ENCODE measurements at places on chromosomes 4 and X.

GRCh38 chr4:15255537-15255936 lies 172.3 kb upstream of the C1QTNF7 start:
- no peak for DNase-seq

DNA sequence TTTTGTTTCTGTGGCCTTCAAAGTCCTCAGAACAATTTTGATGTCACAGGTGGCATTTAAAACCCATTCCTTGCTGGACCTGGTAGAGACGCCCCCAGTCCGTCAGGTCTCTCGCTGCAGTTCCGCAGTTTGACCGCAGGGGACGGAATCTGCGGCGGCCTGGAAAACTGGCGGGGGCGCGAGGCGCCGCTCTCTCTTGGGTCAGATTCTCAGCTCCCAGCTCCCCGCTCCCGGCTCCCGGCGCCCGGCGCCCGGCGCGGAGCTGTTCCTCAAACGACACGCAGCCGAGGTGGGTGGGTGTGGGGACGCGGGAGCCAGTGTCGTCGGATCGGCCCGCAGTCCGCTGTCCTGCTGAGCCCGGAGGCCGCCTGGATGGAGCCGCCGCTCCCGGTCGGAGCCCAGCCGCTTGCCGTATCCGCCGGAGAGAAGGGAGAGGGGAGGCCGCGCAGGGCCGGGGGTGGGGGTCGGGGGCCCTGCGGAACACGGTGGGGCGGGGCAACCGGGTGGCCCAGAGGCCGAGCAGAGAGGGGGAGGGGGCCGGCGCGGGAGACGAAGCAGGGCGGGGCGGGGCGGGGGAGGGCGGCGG lies at the start of gene OCRL:
Gene OCRL, plus strand, starts transcription at position 192 of the 586 bp plus-strand sequence. Its CDS starts 181 bp downstream, at position 373.
- DNase-seq: peak; percentile 37

DNA sequence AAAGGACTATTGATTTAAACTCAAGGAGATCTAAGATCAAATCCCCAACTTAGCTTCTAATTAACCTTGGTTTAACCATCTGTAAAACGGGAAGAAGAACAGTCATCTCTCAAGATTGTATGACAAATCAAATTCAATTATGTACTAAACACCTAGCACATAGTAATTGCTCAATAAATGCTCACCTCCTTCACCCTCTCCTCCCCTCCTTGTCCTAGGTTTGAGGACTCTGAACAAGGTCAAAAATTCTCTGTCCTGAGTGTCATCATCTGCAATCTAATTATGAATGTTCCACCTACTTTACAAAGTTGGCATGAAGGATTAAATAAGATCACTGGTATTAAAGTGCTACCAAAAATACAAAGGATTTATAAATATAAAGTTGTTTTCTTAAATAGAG lies 320.1 kb upstream of the PPARGC1A start:
- no peak for DNase-seq

GRCh38 chr4:661231-661630 lies 12.8 kb downstream of the ATP5ME start:
- DNase-seq: no peak

DNA sequence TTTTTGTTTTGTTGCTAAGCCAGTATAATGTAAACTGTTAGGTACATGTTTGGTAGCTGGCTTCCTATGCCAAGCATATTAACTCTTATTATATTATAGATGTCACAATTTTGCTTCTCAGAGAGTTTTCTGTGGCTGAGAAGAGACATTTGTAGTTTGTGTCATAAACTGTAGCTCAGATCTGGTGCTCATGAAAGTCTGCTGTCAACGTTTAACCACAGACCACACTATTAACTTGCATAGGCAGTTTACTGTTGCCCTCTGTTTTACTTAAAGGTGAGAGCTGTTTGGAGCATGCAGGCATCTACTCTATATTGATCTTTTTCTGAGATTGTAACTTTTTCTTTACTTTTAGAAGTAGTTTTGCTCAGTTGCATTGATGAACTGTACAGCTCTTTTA lies 166.8 kb downstream of the TLL1 start:
- no peak for DNase-seq

DNA sequence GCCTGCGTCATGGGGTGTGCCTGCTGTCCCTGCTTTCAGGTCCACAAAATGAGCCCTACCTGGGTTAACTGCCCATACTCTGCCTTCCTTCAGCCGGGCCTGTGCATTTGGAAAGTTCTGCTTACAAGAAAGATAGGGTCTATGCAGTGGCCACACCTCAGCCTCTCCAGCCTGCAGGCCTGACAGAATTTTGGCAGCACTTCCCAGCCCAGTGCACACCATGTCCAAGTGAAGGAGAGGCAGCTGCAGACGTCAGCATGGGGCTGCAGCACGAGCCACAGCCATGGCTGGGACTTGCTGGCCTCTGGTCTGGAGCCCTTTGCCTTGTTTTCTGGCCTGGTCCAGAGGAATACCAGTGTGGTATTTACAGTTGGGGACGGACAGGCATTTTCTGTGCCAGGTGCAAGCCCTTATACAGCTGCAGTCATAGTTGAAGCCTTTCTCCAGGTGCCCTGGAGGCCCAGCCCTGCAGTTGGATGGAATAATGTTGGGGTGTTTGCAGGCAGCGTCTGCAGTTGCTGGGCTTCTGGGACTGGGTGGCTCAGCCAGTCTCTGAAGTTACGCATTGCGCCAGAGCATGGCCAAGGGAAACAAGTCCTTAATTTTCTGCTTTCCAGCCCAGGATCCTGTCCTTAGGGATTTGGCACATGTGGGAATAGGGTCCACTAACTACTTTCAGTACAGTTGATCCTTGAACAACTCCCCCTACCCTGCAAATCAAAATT lies 26.2 kb downstream of the JADE1 start:
- DNase-seq: no peak

- no peak for DNase-seq
These were observed 506.6 kb downstream of the SH3BGRL start for GRCh38 chrX:81708487-81708886.

- no peak for DNase-seq
These were observed 13.7 kb downstream of the OCRL start for GRCh38 chrX:129553619-129554288.

GRCh38 chr4:120830204-120830603 lies 92.3 kb downstream of the PRDM5 start:
- no peak for DNase-seq

Data from activated T-cell treated with anti-CD3 and anti-CD28 coated beads for 48 hours (primary cell).